ENCODE measurements at places on chromosomes 3 and 15. TPM values are rescaled to one million over a fixed set of nuclear protein-coding genes. Genes with fewer than 3 reads are reported as not detected.

The ALS2CL gene
- polyA plus RNA-seq, result 7.6 TPM

The PLA1A gene
- polyA plus RNA-seq, result 7.5 TPM

The TUSC7 gene
- polyA plus RNA-seq, result 0.11 TPM

The CLDN1 gene
- 73.4 TPM for polyA plus RNA-seq

The TLR9 gene
- polyA plus RNA-seq, result 0.33 TPM

The FBXW12 gene
- 0.24 TPM for polyA plus RNA-seq

The BTLA gene
- 0.56 TPM for polyA plus RNA-seq

The TRIM42 gene
- not detected for polyA plus RNA-seq

The PRICKLE2 gene
- 19.3 TPM for polyA plus RNA-seq

The GABRR3 gene
- polyA plus RNA-seq, result not detected

The DCBLD2 gene
- 64.7 TPM for polyA plus RNA-seq

DNA sequence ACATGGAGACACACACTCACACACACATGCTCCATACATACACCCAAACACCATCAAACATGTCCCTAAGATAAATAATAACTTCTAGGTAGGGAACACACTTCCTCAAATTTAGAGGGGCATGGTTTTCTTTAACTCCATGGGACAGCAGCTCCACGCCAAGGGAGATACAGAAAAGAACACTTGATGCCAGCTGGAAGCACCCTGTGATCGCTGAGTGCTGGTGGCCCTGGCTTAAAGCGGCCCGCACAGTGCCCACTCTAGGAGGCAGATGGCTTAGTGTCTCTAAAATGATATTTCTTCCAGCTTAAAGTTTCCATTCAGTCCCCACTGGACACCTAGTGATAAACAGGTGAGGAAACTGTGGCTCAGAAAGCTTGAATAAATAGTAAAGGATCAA is 232.9 kb downstream of the UACA start:
- DNase-seq, result no peak

GRCh38 chr3:62602987-62603386 is 229.6 kb upstream of the FEZF2 start:
- no peak for DNase-seq

DNA sequence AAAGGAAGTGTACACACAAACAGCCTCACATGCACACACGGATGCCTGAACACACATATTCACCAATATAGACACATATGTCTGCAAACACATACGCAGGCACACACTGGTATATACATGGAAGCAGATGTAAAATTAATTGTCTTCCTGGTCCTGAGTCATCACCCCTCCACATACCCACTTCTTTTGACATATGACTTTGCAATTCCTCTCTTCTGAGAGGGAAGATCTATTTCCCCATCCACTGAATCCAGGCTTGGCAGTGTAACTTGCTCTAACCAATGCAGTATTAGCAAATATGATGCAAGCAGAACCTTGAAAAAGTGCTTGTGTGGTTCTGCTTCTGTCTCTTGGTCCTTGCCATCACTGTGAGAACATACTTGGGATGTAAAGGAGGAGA is 76.8 kb upstream of the HRH1 start:
- no peak for DNase-seq

- DNase-seq, result no peak
Measured at GRCh38 chr3:35944926-35945710, 305.8 kb downstream of the ARPP21 start.

GRCh38 chr3:152264378-152264777 is 4.4 kb upstream of the MBNL1 start:
- DNase-seq, result no peak

DNA sequence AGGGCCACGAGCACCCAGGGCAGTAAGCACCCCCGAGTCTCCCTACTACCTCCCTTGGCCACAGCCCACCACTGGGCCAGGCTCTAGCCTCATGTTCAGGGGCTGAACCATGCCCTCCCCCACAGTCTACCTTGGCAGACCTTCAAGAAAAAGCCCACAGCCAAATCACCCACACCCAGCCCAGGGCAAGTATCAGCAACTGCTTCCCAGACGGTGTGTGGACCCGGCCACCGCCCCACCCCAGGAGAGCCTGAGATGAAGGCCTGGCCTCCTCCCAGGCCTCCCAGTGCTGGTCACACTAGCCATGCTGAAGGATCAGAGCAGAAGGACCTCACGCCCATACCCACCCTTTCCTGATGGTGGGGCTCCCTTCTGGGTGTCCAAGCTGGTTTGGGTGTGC is 92.0 kb upstream of the LINGO1 start:
- no peak for DNase-seq

GRCh38 chr3:11616551-11616950 is 27.2 kb downstream of the VGLL4 start:
- DNase-seq, result no peak

DNA sequence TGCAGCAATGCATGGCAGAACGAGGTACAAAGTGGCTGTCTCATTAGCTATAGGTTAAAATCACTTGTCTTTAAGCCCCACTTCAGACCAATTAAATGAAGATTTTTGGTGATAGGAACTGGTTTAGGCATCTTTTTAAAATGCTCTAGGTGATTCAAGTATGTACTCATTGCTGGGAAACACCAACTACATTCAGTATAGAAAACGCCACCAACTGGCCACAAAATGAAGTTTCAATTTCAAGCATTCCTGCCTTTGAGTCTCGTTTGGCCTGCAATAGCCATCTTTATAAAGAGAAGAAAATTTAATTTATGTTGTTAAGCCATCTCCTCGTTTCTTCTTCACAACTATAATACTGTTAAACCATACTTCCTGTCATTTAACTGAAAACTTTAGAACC is 587.9 kb downstream of the GBE1 start:
- no peak for DNase-seq

Measured in left renal cortex interstitium (tissue), 4 donors.